AG09319 (cell line): ENCODE measurements at places on chromosomes 6 and 20.

GRCh38 chr6:39561536-39562266, 163.5 kb downstream of the KIF6 start:
- no peak for DNase-seq

DNA sequence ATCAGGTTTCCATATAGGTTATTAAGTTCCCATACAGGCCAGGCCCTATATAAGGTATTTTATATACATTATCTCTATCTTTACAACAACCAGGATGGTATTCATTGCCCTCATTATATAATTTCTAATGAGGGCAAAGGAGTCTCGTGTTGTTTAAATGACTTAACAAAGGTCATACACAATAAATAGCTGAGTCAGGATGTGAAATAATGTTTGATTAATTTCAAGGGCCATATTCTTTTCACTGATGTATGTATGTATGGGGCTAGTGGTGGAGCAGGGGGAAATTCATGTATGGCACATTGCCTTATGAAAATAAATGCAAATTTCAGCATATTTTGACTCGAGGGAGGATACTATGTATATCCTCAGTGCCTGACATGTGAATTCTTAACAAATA, 200.7 kb downstream of the FAXC start:
- no peak for DNase-seq

DNA sequence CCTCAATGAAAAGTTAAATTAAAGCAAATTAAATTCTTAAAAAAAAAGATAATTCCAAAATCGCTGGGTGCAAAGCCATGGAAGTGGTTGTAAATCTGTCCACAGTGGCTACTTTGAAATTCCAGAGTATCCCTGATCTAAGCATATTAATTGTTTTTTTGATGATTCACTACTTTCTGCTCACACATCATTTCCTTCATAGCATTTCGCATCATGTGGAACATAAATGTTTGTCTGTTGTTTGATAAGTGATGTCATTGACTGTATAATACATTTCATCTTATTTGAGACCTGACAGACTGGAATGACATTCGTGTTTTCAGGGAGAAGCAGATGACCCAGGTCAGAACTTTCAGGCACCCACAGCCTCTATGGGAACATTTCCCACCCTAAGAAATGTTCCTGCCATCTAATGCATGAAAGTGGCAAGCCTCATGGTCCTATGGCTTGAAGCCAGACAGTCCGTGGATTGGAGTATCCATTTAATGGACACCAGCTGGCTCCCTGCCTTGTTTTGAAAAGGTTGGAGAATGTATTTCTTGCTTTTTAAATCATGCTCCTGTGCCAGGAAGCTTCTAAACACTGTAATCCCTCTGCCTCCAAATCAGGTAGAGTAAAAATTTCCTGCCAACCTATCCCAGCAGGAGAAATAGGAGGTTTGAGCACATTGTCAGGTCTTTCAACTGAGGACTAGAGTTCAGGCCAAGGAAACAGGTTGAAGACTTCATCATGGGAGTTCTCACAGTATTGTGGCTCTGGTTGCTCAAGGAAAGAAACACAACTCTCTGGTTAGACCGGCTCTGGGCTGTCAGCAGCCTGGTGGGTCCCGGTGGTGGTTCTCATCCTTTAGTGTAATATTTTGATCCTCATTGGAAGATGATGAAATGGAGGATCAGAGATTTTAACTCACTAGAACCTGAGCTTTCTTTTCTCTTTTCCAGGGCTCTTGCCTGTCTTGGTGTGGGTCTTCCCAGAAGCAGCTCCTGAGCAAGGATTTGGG, 157.9 kb downstream of the SLC24A3 start:
- no peak for DNase-seq

GRCh38 chr6:15569035-15569995, 93.5 kb downstream of the DTNBP1 start:
- no peak for DNase-seq

DNA sequence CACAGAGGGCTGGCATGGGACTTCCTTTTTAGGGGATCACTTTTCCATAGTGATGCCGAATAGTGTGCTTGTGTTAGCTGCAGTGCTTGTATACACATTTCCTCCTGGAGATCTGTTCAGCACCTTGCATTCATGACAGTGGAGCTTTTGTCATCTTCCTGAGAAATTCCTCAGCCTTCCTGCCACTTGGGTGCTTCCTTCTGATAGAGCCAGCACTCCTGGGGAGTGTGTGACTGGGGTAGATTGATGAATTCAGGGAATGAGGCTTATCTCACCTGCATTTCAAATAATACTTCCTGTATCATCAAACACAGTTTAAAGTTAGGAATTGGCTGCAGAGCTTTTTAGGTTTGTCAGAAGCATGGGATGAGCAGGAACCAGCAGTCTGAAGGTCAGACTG, 48.8 kb upstream of the SCGN start:
- DNase-seq, result no peak

DNA sequence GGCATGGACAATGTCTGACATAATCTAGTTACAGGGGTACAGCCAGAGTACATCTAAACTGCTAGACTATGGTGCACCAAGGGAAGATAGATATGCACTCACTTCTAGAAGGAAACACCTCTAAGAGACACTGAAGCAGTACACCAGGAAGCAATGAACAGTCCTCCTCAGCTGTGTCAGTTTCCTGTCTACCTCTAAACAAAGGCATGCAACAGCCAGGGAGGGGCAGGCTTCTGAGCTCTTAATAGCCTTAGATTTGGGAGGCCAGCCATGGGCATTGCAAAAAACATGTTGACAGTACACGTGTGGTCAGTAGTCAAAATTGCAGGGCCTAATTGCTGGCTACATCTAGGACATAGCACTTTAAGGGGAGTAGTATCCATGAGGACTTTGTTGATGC, 21.4 kb downstream of the CRYBG1 start:
- DNase-seq, result no peak

DNA sequence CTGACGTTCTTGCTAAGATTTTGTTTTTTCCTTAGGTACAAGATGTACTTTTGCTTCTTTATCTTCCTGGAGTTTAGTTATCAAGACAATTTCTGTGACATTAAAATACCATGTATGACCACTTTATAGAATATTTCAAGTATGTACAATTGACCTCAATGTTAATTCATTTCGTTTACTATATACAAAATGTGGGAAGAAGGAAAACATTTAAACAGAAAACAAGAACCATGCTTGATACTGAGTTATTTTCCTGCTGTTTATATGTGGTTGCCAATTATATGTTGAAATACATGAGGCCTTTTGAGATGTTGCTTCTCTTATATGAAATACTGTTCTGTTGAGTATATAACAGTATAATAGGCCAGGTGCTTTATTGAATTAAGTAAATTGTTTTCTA, 184.3 kb downstream of the JARID2 start:
- peak; percentile 25 for DNase-seq

DNA sequence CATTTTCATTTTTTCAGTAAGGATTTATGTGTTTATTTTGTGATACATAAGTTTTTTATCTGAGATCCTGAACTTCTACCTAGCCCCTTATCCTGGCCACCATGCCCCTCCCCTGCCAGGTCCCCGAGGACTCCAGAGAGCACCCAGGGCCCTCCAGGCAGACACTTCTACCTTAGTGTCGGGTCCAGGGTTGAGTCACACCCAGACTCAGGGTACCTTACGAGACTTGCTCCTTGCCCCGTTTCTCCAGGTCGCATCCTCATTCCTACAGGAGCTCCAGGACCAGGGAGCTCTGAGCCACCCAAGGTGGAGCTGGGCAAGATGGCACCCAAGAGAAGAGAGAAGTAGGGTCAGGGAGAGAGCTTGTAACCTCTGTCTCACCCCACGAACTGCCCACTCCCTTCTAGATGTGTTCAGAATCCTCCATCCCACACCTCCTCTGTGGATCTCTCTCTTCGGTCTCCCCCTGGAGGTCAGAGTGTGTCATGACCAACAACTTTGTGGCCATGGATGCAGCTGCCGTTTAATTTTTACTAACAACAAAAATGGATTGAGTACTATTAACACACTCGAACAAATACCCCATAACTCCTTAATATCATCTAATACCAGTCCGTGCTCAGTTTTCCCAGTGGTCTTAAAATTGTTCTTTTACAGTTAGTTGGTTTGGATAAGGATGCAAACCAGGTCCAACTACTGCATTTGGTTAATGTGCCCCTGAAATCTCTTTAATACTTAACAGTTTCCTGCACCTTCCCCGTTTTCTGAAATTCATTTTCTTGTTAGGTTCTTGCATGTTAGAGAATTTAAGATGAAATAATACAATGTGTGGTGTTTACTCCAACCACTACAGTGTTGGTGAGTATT, 130.6 kb upstream of the INSM1 start:
- DNase-seq, result no peak

GRCh38 chr6:170067923-170068360, 222.9 kb downstream of the DLL1 start:
- no peak for DNase-seq

- no peak for DNase-seq
These were observed 121.9 kb downstream of the MTHFD1L start for GRCh38 chr6:150987371-150987828.

- DNase-seq, result no peak
These were observed 14.5 kb downstream of the NOL4L start for GRCh38 chr20:32570401-32571190.

DNA sequence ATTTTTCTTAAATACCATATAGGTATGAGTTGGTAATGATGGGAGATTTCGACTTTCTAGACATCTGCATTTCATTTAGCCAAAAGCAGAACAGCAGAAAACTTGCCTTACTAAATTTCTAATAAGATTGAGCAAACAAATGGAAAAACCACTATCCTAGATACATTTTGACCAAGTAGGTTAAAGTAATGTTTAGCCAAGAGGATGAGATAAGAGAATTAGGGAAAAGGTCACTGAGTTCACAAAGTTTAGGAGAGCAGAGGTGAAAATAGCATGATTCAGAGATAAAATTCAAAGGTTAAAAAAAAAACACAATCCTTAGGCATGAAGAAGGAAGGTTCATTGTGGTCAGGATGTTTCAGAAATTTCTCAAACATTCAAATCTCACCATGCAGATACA, 450.3 kb downstream of the CD83 start:
- no peak for DNase-seq
